Hippocampal formation (tissue), 2 donors: ENCODE measurements at places on chromosomes 1 and 21.

DNA sequence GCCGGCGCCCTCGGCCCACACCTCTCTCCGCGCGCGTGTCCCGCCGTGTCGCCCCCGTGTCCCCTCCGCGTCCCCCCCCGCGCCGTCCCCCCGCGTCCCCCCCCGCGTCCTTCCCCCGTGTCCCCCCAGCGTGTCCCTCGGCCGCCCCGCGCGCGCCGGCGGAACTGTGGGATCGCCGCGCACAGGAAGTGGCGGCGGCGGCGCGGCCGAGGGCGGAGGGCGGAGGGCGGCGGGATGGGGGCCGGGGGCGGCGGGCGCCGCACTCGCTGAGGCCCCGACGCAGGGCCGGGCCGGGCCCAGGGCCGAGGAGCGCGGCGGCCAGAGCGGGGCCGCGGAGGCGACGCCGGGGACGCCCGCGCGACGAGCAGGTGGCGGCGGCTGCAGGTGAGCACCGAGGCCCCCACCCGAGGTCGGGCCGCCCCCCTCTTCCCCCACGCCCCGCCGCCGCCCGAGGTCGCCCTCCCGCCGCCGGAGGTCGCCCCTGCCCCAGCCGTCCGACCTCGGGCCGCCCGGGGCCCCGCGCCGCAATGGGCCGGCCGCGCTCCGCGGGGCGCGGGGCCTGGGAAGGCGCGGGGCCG lies at the start of gene AGPAT3:
AGPAT3 (plus strand) TSS at position 262 of the 578 bp plus-strand sequence. CDS start 94,459 bp downstream, outside the sequence.
- DNase-seq = no peak

- DNase-seq = no peak
Observed at GRCh38 chr1:29305943-29306342, 69.6 kb downstream of the PTPRU start.

DNA sequence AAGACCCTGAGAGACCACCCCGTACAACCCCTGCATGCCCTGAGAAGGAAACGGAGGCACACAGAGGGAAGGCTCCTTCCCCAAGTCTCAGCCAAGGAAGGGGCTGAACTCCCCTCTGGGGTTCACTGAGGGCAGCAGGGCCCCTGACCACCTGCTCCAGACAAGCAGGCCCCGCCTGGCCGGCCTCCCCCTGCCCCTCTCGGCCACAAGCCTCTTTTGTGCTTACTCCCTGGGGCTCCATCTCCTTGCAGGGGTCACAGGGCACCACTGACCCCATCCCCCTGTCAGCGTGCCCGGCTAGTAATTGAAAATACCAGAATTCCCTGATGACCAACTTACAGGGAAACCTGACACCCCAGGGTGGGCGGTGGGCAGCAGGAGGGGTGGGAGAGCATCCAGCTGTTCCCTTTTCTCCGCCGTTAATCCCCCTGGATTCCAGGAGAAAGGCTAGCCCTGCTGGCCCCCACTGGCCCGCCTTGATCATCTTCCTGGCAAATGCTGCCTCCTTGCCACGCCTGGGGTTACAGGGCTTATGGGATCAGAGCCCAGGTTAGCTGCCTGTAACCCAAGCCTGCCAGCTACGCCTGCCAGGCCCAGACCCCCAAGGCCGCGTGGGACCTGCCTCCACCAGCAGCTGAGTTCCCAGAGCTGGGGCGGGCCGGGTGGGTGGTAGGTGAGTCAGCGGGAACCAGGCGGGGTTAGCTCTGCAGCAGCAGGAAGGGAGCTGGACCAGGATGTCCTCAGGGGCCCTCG lies 96.1 kb downstream of the LACTBL1 start:
- no peak for DNase-seq

DNA sequence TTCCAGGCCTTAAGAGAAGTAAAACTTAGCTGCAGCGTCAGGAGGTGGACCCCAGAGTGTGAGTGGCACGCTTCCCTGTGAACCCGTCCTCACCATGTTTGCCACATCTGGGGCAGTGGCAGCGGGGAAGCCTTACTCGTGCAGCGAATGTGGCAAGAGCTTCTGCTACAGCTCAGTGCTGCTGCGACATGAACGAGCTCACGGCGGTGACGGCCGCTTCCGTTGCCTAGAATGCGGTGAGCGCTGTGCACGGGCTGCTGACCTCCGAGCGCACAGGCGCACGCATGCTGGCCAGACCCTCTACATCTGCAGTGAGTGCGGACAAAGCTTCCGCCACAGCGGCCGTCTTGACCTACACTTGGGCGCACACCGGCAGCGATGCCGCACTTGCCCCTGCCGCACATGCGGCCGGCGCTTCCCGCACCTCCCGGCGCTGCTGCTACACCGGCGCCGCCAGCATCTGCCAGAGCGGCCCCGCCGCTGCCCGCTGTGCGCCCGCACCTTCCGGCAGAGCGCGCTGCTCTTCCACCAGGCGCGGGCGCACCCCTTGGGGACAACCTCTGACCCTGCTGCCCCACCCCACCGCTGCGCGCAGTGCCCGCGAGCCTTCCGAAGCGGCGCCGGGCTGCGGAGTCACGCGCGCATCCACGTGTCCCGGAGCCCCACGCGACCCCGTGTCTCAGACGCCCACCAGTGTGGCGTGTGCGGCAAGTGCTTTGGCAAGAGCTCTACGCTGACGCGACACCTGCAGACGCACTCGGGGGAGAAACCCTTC lies 9.3 kb downstream of the ZNF672 start:
- DNase-seq = no peak

- DNase-seq = no peak
Observed at GRCh38 chr1:54480525-54480848, 67.5 kb upstream of the ACOT11 start.
